ENCODE measurements at places on chromosomes 2 and 18.
A peak's percentile ranks its signal among the peaks of the same experiment; 100 is the strongest.

DNA sequence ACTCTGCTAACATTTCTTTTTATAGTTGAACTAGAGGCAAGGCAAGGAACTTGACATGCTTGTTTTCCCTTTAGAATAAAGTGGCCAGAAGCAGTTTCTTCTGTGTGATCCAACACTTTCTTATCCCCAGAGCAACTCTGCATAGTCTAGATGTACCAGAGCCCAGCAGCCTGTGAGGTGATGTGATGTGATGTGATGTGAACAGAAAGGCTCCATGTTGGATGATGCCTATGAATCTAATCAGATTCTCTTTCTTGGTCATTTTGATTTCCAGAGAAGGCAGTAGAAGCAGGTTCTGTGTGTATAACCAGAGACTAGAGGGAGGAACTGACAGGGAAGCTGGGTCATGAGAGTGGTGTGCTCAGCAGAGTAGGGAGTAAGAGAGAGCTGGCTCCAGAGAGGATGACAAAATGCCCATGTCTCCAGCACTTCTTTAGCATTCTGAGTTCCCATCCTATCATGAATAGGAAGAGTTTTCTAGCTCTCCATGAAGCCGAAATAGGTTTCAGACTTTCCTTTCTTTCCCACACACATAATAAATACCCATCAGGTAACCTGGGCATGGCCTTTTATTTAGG is 31.0 kb upstream of the PTH2R start:
- no peak for DNase-seq

GRCh38 chr18:50401295-50401694 is 26.4 kb downstream of the SKA1 start:
- DNase-seq = no peak

GRCh38 chr18:11407940-11408339 is 201.5 kb upstream of the SLC35G4 start:
- DNase-seq = no peak

GRCh38 chr2:238939074-238939473 is 91.2 kb downstream of the TWIST2 start:
- DNase-seq = peak; percentile 91

DNA sequence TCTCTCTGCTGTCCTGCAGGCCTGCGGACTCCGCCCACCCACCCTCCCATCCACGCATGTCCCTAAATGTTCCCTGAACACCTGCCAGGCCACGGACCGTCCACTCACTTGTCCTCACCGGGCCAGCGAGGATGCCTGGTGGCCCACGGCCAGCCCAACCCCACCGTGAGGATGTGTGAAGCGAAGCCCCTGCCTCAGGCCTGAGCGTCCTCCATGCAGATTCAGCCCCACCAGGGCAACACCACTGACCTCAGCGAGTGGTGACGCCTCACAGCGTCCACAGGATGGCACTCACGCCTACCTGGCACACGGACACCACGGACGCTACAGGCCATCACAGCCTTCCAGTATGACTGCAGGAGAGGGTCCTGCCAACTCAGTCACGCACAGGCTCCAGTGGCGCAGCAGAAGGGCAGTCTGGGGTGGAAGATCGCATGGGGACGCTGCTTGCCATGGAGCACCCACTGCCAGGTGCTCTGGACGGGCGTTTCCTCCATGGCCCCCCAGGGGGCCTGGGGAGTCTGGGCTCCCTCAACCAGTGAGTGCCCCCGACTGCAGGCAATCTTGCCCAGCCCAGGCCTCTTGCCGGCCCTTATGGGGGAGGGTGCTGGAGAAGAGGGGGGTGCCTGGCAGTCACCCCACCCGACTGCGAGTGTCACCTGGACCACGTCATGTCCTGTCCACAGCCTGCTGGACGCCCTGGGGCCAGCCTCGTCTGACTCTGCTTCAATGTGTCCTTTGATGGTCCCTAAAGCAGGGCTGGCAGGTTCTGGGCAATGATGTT is 25.4 kb downstream of the HDAC4 start:
- DNase-seq = no peak

DNA sequence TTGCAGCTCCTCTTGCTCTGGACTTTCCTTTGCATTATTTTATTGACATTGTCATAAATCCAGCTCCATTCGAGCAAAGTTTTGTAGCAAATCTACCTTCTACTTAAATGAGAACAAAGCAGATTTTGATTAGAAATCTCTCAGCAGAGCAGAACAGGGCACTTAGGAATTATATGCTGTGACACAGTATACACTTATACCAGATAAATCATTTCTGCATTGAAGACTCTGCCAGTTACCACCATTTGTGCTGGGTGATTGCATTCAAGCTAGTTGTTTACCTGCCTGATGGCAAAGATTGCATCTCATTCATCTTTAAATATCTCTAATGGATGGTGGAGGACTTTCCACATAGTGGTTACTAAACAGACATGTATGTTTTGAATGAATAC is 441.7 kb upstream of the HNMT start:
- DNase-seq = no peak

GRCh38 chr18:11309172-11309571 is 159.8 kb upstream of the PIEZO2 start:
- no peak for DNase-seq

GRCh38 chr2:200479692-200480265 is 30.1 kb downstream of the KCTD18 start:
- no peak for DNase-seq

DNA sequence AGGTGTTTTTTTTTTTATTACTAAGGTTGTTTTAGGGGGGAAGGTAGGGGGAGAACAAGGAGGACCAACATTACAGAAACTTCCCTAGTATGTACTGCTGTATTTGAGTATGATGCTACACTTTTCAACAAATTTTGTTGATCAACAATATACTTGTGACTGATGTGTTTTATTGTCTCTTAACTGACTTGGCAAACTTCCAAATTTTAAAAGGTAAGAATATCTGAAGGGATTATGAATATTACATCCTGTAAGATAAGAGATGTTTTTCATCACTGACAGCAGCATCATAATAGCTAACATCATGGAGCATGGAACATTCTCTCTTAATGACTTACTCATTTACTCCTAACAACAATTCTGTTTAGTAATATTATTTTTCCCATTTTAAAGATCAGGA is 86.0 kb upstream of the KIF5C start:
- DNase-seq = no peak
